Fibroblast of the aortic adventitia (primary cell): ENCODE measurements at places on chromosomes 2 and 18.
A peak's percentile ranks its signal among the peaks of the same experiment; 100 is the strongest.

GRCh38 chr18:12477606-12478005 lies 69.9 kb downstream of the PRELID3A start:
- DNase-seq = no peak

- no peak for DNase-seq
Measured at GRCh38 chr2:15984368-15985255, 44.3 kb downstream of the MYCN start.

DNA sequence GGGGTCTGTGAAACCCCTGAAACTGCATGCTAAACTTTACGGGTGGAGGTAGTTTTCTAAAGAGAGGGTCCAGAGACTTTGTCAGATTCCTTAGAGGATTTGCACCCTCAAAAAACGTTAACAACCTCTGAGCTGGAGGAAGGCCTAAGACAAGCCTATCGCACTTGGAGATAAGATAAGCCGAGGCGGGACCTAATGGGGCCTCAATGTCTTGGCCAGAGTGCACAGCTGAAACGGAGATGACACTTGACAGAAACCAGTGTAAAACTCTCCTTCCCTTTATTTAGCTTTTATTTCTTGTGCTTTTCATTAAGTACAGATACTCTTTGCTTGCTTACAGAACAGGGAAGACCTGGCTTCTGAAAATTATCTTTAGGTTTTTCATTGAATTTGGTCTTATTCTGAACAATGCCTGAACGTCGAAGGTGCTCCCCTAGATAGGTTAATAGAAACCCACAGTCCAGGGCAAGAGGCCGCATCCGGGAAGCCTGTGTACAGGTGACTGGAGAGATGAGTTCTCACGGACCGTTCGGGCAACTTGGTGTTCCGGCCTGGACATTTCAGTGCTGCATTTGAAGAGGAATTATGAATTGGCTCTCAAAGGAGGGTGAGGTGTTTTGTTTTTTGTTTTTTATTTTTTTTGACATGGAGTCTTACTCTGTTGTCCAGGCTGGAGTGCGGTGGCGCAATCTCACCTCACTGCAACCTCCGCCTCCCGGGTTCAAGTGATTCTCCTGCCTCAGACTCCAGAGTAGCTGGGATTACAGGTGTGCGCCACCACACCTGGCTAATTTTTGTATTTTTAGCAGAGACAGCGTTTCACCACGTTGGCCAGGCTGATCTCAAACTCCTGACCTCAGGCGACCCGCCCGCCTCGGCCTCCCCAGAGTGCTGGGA lies 49.7 kb downstream of the SH3BP4 start:
- peak; percentile 70 for DNase-seq

DNA sequence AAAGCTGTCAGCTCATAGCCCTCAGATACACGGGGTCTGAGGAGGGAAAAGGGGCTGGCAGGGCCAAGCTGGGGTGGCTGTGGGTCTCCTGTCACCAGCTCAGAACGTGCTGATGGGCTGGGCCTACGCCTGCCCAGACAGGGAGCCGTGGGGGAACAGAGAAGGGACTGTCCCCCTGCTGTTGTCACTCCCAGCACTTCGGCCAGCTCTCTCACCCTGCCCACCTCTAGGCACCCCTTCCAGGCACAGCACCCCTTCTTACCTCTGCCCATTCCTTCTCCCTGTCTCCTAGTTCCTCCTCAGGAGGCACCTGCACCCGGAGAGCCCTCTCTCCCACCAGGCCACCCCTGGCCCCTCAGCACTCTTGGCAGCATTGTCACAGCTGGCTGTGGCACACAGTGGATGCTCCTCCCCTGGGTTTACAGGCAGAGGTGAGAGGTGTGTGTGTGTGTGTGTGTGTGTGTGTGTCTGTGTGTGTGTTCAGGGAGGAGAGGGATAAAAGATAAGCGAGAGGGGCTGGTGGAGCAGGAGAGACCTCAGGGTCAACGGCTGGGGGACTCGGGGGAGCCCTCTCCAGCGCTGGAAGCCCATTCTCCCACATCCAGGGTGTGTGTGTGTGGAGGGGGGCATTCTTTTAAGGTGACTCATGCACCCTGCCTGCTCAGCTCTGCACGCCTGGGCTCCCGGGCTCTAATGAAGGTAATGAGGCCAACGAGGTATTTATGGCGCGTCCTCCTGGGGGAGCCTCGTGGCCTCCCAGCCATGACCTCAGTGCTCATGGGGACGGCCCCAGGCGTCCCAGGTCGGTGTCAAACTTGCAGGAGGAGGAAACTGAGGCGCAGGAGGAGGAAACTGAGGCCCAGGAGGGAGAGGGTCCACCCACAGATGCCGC lies 66.1 kb upstream of the SMAD7 start:
- DNase-seq = peak; percentile 83

DNA sequence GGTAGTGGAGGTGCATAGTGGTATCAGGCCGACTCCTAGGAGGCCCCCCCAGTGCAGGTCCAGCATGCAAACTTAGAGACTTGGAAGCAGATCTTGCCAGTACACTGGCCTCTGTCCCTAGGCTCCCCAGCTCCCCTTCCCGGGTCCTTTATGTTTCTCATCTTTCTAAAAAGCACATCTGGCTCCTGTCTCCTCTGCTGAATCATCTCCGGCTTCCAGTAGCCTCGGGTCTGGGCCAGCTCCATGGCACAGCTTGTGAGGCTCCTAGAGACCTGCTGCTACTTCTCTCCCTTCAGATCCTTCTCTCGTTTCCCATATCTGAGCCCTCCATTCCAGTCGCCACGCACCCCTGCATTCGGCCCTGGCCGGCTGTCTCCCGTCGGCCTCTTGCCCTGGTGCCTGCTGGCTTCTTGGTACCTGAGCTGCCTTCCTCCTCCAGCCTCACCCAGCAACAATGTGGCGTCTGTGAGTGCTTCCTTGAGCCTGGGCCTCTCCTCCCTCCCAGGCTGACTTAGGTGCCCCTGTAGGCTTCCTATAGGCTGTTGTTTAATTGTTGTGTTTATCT lies 6.6 kb downstream of the TRAF3IP1 start:
- no peak for DNase-seq
